ENCODE measurements at places on chromosomes 5 and 9.
A peak's percentile ranks its signal among the peaks of the same experiment; 100 is the strongest.

GRCh38 chr9:15068261-15068660 is 158.0 kb upstream of the FREM1 start:
- peaks cover 1% of the 10 kb centered on the region for H3K36me3 ChIP-seq
- no peak overlapping the region for H3K4me3 ChIP-seq
- no peak overlapping the region for H3K27ac ChIP-seq
- H3K4me1 ChIP-seq, result no peaks in the 10 kb centered on the region
- H3K27me3 ChIP-seq, result peaks cover 2% of the 10 kb centered on the region
- DNase-seq, result no peak

GRCh38 chr5:38189081-38189504 is 69.3 kb upstream of the EGFLAM start:
- no peak overlapping the region for H3K27ac ChIP-seq
- peaks cover 2% of the 10 kb centered on the region for H3K4me1 ChIP-seq
- no peak for DNase-seq
- H3K36me3 ChIP-seq, result no peaks in the 10 kb centered on the region

DNA sequence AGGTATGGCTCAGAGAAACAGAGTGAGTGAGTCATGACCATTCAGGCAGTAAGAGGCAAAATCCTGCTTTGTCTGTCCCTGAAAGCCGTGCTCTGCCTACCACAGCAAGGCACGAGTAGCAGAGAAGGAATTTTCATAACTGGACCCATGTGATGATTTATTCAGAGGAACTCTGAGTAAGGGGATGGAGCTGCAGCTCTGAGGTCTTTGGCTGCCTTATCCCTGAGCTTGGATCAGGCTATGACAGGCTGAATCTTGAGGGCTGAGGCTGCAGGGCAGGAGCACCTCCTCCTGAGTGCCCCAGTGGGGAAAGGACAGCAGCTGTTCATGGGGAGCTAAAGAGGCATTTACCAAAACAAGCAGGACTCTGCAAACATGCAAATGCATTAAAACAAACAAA is 183.4 kb downstream of the PAPPA start:
- no peak for DNase-seq
- no peak overlapping the region for H3K4me3 ChIP-seq
- peaks cover 42% of the 10 kb centered on the region for H3K4me1 ChIP-seq
- H3K27me3 ChIP-seq, result no peaks in the 10 kb centered on the region
- H3K27ac ChIP-seq, result peak overlapping the region; percentile 90

- DNase-seq, result no peak
- H3K27ac ChIP-seq, result peak overlapping the region; percentile 0
- peaks cover 32% of the 10 kb centered on the region for H3K36me3 ChIP-seq
- H3K27me3 ChIP-seq, result no peaks in the 10 kb centered on the region
Measured at GRCh38 chr5:95543017-95543705, 11.6 kb downstream of the SKIC3 start.

DNA sequence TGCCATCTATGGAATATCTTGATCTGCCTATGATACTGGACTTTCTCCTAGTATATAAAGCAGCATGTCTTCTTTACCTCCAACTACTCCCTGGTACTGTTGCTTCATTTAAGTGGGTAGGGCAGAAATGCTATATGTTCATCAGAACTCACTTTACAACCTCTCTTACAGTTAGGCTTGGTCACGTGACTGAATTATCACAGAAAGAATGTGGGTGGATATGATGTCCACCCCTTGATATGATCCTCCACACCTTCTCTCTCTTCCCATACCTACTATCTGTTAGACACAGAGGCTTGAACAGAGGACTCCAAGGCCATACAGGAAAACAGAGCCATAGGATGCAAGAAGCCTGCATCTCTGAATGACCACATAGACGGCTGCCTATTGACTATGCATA is 19.8 kb downstream of the CRHBP start:
- H3K36me3 ChIP-seq, result no peaks in the 10 kb centered on the region
- H3K27me3 ChIP-seq, result no peaks in the 10 kb centered on the region
- no peak for DNase-seq
- no peak overlapping the region for H3K4me3 ChIP-seq

- peaks cover 8% of the 10 kb centered on the region for H3K27me3 ChIP-seq
- no peaks in the 10 kb centered on the region for H3K36me3 ChIP-seq
- H3K4me1 ChIP-seq, result no peaks in the 10 kb centered on the region
- no peak overlapping the region for H3K4me3 ChIP-seq
- H3K27ac ChIP-seq, result no peak overlapping the region
Measured at GRCh38 chr5:20636686-20637085, 648.7 kb upstream of the CDH18 start.
